ENCODE measurements at places on chromosomes 7 and 10. TPM values are rescaled to one million over a fixed set of nuclear protein-coding genes. Genes with fewer than 3 reads are reported as not detected.

The PAX4 gene
- total RNA-seq: not detected

- no peak for DNase-seq
Measured at GRCh38 chr7:105602325-105603305, 21.3 kb upstream of the EFCAB10 start.

The DGKB gene
- not detected for total RNA-seq

DNA sequence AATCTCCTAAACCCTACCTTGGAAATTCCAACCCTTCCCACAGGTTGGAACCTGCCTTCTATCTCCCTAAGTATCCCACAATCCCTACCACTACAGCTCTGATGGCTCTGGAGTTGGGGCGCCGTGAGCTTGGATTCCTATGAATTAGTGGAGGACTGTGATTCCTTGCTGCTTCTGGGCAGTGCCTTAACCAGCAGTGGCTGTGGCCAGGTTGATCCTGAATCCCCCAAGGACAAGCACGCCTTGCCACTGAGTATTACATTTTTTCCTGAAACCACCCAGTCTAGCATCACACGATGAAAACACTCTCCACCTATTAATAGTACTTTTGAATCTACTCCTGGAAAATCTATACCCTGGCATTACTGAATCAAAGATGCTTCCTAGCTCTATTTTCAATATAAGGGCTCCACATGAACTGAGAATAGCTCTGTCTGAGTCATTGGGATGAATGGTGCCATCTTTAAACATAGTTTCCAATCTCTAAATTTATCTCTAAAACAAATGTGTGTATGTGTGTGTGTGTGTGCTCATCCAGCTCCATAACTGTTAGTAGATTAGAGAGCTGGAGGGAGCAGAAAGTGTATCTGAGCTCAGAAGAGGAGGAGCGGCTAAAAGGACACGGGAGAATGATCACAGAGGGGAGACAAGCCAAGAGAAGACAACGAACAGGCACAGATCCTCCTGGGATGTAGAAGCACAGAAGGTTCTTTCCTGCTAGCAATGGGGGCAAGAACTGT is 11.9 kb upstream of the INPP5F start:
- no peak for DNase-seq

DNA sequence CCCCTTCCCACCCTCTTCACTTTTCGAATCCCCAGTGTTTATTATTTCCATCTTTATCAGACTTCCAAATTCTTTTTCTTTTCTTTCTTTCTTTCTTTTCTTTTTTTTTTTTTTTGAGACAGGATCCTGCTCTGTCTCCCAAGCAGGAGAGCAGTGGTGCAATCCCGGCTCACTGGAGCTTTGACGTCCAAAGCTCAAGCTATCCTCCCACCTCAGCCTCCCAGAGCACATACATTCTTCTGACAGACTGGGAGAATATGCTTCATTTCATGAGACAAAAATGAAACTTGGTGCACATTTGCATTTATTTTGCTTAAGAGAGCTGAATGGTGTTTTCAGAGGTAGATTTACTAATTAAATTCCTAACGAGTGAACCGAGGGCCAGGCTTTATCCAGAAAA is 80.1 kb upstream of the FZD8 start:
- no peak for DNase-seq

DNA sequence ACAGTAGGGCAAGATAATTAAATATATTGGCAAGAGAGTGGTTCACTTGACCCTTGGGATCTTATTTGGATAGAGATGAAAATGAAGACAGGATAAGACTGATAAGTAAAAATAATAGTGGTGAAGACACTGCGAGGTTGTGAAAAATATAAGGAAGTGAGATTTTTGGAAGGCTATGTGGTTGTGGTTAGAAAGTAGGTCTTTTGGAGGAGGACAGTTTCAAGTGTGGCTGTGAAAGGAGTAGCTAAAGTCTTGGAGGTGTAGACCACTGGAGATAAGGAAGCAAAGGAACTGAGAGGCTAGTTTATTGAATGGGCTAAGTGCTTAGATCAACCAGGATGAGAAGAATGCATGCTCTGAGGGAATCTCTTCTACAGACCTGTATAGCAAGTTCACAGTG is 11.2 kb downstream of the MIOS start:
- DNase-seq: no peak

DNA sequence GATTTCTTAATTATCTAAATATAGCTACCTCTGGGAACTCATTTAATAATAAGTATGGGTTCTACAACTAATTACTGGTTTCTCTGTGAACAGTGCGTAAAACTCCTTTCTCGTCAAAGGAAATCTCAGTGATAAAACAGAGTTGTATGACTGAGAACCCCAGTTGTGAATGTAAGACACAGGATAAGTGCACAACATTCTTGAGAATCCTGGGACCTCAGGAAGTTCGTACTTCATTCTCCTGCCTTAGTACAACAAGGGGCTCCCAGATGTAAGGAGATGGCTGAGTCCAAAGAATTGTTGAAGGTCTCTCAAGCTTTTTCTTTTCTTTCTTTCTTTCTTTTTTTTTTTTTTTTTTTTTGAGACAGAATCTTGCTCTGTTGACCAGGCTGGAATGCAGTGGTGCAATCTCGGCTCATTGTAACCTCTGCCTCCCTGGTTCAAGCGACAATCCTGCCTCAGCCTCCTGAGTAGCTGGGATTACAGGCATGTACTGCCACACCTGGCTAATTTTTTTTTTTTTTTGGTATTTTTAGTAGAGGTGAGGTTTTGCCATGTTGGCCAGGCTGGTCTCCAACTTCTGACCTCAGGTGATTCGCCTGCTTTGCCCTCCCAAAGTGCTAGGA is 12.5 kb downstream of the DENND10 start:
- DNase-seq: no peak

GRCh38 chr7:112930787-112931186 is 140.6 kb upstream of the TMEM168 start:
- DNase-seq: peak; percentile 51

DNA sequence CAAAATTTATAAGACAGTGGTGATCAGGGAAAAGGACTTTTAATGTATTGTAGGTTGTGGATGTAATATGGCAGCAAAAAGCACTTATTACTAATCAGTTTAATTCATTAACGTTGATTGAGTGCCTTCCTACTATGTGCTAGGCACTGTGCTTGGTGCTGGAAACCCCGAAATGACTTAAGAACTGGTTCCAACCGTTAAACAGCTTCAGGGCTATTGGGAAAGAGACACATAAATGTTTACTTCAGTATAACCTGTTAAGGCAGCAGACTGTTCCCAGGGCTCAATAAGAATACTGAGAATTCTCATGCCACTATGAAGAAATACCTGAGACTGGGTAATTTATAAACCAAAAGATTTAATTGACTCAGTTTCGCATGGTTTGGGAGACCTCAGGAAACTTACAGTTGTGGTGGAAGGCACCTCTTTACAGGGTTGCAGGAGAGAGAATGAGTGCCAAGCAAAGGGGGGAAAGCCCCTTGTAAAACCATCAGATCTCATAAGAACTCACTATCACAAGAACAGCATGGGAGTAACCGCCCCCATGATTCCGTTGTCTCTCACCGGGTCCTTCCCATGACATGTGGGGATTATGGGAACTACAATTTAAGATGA is 1.1 kb upstream of the SLC25A13 start:
- no peak for DNase-seq

- DNase-seq: no peak
Measured at GRCh38 chr10:122450353-122450990, 4.0 kb upstream of the ARMS2 start.

The OR2A7 gene
- not detected for total RNA-seq
